Sigmoid colon (tissue), 7 donors: ENCODE measurements at places on chromosomes 1 and 21. TPM values are rescaled to one million over a fixed set of nuclear protein-coding genes. Genes with fewer than 3 reads are reported as not detected.

IGSF5 gene
- 0.27 TPM for total RNA-seq

SOAT1 gene
- 14.3 TPM for total RNA-seq

- no peak for DNase-seq
- H3K36me3 ChIP-seq = no peaks in the 10 kb centered on the region
- H3K27ac ChIP-seq = no peak overlapping the region
- H3K27me3 ChIP-seq = no peaks in the 10 kb centered on the region
- H3K4me1 ChIP-seq = no peaks in the 10 kb centered on the region
Observed at GRCh38 chr1:44526295-44527073, 121.4 kb downstream of the RNF220 start.

DNA sequence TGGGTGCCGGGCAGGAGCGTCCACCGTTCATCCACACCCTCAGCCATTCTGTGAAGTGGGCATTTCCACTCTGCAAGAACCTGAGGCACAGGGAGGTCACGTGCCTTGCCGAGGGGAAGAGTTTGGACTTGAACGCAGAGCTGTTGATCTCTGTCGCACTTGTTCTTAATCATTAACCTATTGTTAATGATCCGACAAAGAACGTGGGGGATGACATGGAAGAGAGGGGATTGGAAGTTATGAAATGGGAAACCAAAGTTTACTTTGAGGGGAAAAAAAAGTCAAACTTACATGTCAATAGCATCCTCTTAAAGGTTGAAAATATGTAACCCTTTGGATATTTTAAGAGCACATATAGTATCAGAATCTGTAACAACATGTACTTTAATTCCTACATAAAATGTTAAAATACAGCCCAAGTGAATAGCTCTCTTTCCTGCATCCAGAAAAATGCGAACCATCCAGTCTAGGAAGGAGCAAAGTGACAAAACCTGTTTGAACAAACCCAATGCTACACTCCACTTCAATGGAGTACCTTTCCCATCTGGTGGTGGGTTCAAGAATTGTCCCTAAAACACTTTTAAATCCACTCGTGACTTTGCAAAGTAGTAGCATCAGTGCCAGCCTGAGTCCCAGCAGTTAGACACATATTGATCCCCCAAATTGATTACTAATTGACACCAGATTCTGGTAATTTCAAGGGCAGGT, 75.5 kb downstream of the SETD4 start:
- H3K4me1 ChIP-seq = no peaks in the 10 kb centered on the region
- peaks cover 13% of the 10 kb centered on the region for H3K27me3 ChIP-seq
- H3K4me3 ChIP-seq = no peak overlapping the region

SRM gene
- total RNA-seq = 28.5 TPM

- no peaks in the 10 kb centered on the region for H3K27me3 ChIP-seq
- H3K4me3 ChIP-seq = no peak overlapping the region
- H3K27ac ChIP-seq = no peak overlapping the region
- no peaks in the 10 kb centered on the region for H3K36me3 ChIP-seq
- no peak for DNase-seq
Observed at GRCh38 chr1:55594701-55595100, 379.5 kb upstream of the USP24 start.

LRRC71 gene
- not detected for total RNA-seq

DNA sequence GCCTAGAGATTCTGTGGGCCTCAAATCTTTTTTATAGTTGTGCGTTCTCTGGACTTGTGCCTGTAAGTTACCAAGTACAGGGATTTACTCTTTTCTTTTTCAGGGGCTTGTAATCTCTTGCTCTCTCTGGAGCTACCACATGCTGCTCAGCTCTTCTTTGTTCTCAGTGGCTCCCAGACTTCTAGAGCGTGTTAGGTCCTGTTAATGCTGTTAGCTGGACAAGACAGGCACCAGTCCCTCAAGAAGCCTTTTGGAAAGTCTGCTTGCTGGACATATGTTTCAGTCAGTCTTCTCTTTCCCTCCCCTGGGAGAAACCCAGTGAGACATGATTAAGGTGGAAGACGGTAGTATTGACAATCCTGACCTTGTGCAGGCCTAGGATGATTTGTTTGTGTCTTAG, 29.4 kb downstream of the KCNK2 start:
- no peak for DNase-seq
- H3K4me3 ChIP-seq = no peak overlapping the region
- H3K27me3 ChIP-seq = no peaks in the 10 kb centered on the region
- no peaks in the 10 kb centered on the region for H3K4me1 ChIP-seq

DNA sequence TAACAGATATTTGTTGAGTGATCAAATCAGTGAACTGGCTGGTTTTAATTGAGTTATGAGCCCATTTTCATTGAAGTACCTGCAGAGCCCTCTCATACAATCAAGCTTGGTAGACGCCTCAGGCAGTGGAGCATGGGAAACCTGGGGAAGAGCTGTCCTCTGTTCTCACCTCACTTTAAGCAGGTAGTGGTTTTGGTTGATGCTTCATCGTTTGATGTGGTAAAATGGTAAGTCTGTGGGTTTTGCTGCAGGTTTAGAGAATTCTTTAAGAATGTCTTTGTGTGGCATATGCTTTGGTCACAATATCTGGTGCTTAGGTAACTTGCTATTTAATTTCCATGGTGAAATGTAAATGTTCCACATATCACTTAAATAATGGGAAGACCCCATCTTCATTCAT, 10.0 kb downstream of the LAMC1 start:
- H3K27ac ChIP-seq = peak overlapping the region; percentile 11
- DNase-seq = no peak
- H3K4me3 ChIP-seq = no peak overlapping the region
- no peaks in the 10 kb centered on the region for H3K36me3 ChIP-seq
